ACHN (cell line): ENCODE measurements at places on chromosomes 3 and 15.
A peak's percentile ranks its signal among the peaks of the same experiment; 100 is the strongest.

GRCh38 chr15:101042320-101042719, 123.2 kb downstream of the LRRK1 start:
- no peak for DNase-seq

GRCh38 chr3:114582929-114583328, 289.1 kb downstream of the TIGIT start:
- DNase-seq: no peak

DNA sequence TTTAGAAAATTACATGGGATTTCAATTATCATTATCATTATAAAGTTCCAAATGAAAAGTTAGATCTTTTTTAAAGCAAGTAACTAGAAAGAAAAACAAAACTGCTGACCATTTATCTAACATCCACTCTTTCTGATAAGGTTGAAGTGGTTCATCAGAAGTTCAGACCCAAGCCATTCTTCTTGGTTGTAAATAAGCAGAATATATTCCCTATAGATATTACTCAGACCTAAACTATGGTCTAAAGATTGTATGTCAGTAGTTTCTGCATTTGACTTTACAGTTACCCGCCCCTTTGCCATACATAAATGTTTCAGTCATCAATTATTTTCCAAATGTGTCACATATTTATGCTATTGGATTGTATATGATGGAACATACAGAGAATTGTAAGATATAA, 136.7 kb downstream of the PLOD2 start:
- no peak for DNase-seq

DNA sequence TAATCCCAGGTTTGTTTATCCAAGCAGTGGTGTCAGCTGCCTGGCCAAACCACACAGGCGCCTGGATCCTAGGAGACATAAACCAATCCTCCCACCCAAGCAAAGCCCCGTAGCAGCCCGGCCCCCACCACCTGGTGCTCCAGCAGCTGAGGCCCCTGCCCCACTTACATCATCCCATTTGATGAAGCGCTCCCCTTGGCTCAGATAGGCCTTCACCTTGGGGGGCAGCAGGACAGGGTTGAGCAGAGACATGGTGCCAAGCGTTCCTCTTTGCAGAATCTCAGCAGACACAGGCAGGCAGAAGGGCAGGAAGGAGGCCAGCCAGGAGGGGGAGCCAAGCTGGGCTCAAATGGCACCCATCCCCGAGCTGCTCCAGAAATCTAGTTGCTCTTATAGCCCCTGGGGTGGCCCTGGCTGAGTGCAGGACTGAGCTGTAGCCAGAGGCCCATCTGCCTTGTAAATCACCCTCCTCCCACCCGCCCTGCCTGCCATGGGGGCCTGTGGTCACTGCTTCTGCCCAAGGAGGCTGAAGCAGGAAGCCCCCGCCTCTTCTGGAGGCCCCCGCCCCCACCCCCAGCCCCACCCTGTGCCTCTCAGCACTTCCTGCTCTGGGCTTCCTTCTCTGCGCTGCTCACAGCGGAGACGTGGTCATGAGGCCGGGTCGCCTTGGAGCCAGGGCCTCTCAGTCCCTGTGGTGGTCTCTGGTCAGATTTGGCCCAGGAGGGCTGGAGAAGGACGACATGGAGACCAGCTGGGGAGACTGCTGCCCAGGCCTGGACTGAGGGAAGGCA, at the start of gene PLCB2:
Gene PLCB2, minus strand, starts transcription at position 515 of the 791 bp plus-strand sequence. Its CDS starts 263 bp downstream, at position 252.
- no peak for DNase-seq

- DNase-seq: peak; percentile 64
Measured at GRCh38 chr3:154795582-154795981, 284.5 kb upstream of the MME start.

- DNase-seq: peak; percentile 34
Measured at GRCh38 chr3:44893097-44893496, 18.7 kb downstream of the TGM4 start.

DNA sequence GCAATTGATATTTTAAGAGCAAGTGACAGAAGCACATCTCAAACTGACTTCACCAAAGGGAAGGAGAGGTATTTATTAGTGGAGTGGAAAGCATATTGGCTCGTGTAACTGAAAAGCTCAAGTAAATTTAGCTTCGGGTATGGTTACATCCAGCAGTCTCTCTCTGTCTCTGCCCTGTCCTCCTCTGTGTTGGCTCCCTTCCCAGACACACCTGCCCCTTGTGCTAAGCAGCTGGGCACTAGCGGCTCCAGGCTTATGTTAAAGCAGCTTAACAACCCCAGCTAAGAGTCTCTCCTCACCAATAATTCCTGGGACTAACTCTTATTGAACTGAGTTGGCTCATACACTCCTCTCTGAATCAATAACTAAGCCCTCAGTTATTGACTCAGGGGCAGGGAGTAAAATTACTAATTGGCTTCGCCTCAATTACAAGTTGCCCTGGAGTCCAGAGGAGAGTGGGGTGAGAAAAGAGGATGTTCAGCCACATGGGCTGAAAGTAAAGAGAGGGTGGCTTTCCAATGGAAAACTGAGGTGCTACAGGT, 12.8 kb upstream of the SH3BP5 start:
- no peak for DNase-seq

- no peak for DNase-seq
Measured at GRCh38 chr3:1456781-1457311, 364.0 kb downstream of the CNTN6 start.

GRCh38 chr15:51006336-51006985, 88.2 kb downstream of the TNFAIP8L3 start:
- DNase-seq: no peak

- no peak for DNase-seq
Measured at GRCh38 chr3:108513961-108514360, 3.6 kb upstream of the MYH15 start.

DNA sequence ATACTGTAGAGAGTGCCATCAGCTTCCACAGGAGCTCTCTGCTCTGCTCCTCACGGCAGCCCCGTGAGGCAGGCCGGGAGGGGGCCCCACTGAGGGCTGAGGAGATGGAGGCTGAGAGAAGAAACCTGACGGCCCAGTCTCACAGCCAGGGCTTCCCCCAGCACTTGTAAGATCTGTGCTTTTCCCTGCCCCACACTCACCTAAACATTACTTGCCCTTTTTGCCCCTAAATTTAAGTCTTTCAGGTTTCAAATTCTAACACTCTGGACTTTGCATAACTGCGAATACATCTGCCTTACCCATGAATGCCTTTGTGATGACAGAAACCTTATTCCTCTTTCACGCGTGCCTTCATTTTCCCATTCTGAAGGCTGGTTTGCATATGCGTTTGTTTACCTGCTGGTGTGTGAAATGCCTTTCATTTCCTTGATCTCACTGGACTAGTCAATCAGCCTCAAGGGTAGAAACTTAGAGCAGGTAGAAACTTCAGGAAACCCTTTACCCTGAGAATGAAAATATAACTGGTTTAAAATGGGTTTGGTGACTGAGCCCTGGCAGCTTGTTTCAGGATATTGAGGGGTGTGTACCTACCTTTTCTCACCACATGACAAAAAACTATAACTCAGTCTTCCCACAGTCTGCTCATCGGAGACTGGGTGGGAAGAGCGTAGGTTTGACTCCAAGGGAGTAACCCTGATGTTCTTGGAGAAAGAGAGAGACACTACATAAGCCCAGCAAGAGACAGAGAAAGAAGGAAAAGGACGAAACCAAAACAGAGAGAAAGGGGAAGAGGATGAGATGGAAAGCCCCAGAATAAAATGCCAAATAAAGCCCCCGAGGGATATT, 20.1 kb downstream of the SLC12A8 start:
- DNase-seq: no peak

DNA sequence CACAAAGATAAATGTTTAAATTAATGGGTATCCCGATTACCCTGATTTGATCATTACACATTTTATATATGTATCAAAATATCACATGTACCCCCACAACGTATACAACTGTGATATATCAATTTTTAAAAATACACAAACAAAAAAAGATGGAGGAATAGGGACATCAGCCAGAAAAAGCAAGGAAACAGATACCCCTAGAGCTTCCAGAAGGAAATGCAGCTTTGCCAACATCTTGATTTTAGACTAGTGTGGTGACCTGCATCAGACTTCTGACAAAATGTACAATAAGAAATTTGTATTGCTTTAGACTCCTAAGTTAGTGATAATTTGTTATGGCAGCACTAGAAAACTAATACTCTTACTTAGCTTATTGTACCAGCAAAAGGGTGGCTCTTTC, 483.8 kb downstream of the TUSC7 start:
- no peak for DNase-seq

- no peak for DNase-seq
Measured at GRCh38 chr3:172816281-172816680, 65.8 kb downstream of the ECT2 start.

GRCh38 chr3:162719684-162720341, 1223.2 kb downstream of the OTOL1 start:
- peak; percentile 87 for DNase-seq

DNA sequence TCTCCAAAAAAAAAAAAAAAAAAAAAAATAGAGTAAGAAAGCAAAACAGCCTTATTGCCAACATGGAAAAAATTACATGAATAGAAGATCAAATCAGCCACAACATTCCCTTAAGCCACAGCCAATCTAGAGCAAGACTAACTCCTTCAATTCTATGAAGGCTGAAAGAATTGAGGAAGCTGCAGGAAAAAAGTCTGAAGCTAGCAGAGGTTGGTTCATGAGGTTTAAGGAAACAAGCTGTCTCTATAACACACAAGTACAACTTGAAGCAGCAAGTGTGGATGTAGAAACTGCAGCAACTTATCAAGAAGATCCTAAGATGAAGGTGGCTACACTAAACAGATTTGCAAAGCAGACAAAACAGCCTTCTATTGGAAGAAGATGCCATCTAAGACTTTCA, 9.3 kb downstream of the PARL start:
- DNase-seq: no peak

- peak; percentile 72 for DNase-seq
Measured at GRCh38 chr3:58177747-58178527, 32.8 kb downstream of the DNASE1L3 start.

DNA sequence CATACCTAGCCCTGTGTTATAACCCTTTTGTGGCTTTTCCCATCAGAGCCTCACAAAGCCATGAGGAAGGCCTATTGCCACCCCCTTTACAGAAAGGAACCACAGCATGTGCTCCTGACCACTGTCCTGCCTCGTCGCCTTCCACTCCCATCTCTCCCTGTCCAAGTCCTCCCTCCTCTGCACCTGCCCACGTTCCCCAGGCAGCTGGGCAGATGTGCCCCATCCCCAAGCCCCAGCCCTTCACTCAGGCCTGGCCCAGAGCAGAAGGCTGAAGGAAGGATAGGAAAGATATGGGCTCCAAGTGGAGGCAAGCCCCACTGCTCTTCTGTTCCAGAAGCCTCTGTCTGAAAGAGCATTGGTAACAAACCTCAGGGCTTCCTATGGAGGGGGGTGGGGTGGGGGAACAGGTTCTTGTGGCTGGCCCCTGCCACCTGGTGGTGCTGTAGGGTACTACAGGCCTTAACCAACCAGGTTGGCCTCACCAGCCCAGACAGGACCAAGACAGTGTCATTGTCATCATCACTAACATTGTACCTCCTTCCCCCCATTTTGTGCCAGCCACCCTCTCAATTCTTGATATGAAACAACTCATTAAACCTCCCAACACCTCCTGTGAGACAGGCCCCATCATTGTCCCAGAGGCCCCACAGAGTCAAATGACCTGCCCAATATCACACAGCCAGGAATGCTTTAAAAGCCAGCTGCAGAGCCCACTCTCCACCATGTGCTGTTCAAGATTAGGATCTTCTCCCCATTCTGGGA, 10.0 kb downstream of the POC1A start:
- peak; percentile 65 for DNase-seq

DNA sequence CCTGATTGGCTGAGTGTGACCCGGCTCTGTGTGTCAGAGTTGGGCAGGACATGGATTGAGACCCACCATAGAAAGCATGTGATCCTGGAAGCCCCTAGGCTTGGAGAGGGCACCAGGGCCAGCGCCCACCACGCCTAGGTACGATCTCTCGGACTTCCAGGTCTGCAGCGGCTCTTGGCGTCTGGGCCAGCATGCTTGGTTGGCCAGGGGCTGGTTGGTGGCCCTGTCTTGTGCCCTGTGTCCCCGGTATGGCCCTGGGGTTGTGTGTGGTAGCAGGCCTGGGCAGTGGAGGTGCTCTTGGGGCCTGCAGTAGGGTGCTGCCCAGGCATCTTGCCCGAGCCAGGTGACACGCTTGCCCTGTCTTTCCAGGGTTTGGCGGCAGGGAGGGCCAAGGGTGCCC, 210.6 kb downstream of the UBE3A start:
- DNase-seq: no peak

- no peak for DNase-seq
Measured at GRCh38 chr3:113404637-113405036, 36.7 kb downstream of the CFAP44 start.

DNA sequence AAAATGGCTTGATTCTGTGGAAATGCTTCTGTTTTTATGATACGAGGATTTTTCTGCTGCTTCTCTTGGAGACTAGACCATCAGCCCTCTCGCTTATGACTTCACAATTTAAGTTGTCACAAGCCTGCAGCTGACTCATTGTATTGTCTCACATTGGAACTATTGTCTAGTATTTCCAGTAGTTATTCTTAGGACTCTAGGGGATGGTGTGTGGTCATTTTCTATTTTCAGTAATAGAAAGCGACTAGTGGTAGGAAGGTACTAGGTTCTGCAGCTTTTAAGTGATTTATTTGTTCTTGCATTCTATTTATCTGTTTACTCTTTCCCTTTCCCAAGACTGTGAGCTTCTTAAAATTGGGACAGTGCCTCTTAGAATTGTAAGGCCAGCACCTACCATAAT, 66.3 kb upstream of the CRTC3 start:
- no peak for DNase-seq

- DNase-seq: no peak
Measured at GRCh38 chr3:179867961-179868360, 168.8 kb downstream of the PEX5L start.

DNA sequence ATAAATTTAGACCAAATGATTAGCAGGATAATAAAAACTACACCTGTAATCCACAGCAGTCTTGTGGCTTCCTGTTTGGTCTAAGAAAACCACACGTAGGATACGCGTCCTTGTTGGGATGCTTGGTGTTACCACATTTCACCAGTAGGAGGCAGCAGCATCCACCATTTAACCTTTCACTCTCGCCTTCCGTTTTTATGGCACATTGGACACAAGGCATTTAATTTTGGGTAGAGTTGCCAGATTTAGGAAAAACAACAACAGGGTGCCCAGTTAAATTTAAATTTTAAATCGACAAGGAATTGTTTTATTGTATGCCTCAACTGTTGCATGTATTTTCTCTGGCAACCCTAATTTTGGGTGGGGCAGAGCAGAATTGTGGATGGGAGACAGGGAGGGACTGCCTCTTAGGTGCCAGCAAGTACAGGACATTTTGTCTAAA, 6.3 kb downstream of the LRRC31 start:
- peak; percentile 63 for DNase-seq

GRCh38 chr3:33834096-33834453, 35.6 kb downstream of the PDCD6IP start:
- no peak for DNase-seq

DNA sequence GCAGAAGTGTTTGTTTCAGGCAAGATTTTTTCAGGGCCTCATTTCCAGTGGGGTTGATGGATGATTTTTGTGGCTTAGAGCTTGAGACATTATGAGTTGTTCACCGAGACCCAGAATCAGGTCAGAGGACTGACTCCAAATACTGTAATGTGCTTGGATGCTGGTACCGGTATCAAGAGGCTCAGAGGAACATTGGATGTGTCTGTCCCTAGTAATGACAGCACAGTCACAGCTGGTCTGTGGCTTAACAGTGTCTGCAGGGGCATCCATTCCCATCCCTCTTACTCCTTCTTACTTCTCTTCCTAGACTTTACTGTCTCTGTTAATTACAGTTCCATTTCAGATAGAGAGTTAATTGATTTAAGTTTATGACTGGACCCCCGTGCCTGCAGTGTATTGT, 107.8 kb downstream of the PTPRG start:
- no peak for DNase-seq

- DNase-seq: no peak
Measured at GRCh38 chr15:29849218-29849617, 26.9 kb upstream of the TJP1 start.
